ENCODE measurements at places on chromosomes 12 and 14.

- DNase-seq = peak; percentile 8
Observed at GRCh38 chr12:131076791-131077747, 123.4 kb downstream of the ADGRD1 start.

- no peak for DNase-seq
Observed at GRCh38 chr12:99039367-99040120, 394.5 kb downstream of the APAF1 start.

DNA sequence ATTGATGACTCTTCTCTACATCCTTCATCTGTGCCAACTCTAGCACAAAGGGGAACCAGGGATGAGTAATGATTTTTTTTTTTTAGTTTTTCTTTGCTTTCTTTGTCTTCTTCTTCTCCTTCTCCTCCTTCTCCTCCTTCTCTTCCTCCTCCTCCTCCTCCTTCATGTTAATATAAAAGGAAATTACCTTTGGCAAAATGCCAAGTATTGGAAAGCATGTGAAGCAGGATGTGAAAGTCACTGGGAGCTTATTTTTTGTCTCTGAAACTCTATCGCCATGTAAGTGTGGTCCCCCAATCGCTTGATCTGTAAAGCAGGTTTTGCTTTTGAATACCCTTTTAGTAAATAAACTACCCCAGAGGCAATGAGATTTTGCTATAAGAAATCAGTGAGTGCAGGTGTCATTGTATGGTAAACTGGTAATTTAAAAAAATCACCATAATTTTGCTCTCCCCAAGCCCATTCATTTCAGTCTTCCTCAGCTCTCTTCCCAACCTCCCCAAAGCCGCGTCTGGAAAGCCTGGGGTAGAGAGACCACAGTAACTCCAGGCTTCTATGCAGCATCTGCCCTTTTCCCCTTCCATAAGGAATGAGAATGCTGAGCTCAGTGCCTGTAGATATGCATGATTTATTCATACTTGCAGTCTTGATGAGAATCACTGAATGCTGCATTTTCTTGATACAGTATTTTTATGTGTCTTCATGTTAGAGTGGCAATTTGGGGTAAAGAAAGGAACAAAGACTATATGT lies 388.7 kb downstream of the TMEM117 start:
- DNase-seq = no peak

- DNase-seq = no peak
Observed at GRCh38 chr12:32115404-32116104, 8.9 kb downstream of the BICD1 start.

DNA sequence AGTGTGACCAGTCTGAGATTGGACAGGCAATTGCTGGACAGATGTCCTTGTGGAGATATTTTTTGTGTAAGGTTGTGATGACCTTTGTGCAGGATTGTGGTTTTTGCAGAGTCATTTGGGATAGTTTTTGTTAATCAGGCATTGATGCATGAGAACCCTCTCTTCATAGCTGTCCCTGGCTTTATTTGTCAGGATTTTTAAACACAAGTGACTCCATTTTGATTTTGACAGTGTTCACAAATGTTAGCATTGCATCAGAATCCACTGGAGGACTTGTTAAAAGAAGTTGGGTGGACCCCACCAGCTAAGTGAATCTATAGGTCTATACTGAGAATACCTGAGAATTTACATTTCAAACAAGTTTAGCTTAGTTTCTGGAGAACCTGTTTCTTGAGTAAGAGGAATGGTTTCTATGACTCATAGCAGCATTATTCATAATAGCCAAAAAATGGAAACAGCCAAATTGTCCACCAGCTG lies 11.8 kb downstream of the FNTB start:
- DNase-seq = no peak

- no peak for DNase-seq
Observed at GRCh38 chr12:104133866-104134265, 4.1 kb downstream of the NFYB start.

GRCh38 chr14:91753501-91754128 lies 21.7 kb upstream of the CATSPERB start:
- no peak for DNase-seq

GRCh38 chr12:89947437-89948270 lies 239.0 kb upstream of the ATP2B1 start:
- no peak for DNase-seq

- DNase-seq = no peak
Observed at GRCh38 chr12:60630796-60631195, 1035.0 kb downstream of the SLC16A7 start.

- DNase-seq = no peak
Observed at GRCh38 chr12:93380480-93381121, 2.9 kb downstream of the NUDT4 start.

DNA sequence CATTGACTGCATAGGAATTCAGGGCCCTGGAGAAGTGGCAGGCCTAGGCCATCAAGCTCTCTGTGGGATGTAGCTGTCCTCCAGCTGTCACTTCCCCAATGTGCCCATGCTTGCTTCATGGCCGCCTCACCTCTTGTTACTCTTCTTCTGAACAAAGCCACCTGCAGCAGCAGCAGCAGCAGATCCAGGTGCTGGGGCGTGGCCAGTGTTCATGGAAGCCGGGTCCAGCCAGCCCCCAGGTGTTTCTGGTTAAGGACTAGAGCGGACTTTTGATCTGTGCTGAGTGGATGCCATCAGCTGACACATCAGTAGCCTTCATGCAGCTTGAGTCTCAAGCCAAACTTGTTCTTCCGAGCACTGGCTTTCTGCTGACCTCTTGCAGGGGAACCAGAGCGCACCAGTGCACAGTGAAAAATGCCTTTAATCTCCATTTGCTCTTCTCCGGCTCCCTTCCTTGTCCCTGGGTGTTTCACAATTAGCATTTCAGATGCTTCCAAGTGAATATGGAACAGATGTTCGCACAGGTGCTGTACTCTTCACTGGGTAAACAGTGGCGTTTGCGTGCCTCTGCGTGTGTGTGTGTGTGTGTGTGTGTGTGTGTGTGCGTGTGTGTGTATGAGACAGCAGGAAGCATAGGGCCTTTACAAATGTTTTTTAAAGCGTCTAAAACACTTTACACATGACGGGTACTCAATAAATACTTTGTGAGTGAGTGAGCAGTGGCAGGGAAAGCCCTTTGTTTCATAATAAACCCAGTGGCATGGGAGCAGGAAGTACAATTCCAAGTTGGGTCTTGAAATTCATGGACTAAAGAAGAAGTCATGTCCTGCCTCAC lies 20.1 kb downstream of the TPCN1 start:
- DNase-seq = no peak

DNA sequence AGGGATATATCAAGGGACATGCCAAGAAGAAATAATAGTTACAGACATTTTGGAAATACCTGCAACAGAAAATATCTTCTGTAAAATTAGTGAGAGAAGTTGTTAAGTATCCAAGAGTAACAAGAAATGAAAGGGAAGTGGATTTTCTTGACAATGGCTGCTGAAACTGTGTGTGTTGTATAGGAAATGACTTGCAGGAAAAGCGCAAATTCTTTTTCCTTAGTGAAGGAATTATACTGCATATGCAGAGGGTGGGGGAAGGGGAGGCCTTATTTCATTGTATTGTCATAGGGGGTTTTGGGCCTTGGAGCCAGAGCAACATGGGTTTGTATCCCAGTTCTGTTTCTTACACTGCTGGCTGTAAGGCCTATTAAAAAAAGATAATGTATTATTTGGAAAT lies 84.4 kb upstream of the DDHD1 start:
- no peak for DNase-seq

GRCh38 chr12:94133964-94134795 lies 14.2 kb upstream of the PLXNC1 start:
- no peak for DNase-seq

GRCh38 chr12:101832030-101832429 lies 1.3 kb upstream of the GNPTAB start:
- DNase-seq = no peak

GRCh38 chr12:15520083-15520482 lies 197.8 kb downstream of the PTPRO start:
- no peak for DNase-seq

GRCh38 chr12:132469423-132469822 lies 20.5 kb upstream of the FBRSL1 start:
- DNase-seq = no peak

- DNase-seq = no peak
Observed at GRCh38 chr12:93226361-93226760, 151.4 kb upstream of the NUDT4 start.

GRCh38 chr12:19008102-19008501 lies 121.4 kb upstream of the PLEKHA5 start:
- DNase-seq = no peak

DNA sequence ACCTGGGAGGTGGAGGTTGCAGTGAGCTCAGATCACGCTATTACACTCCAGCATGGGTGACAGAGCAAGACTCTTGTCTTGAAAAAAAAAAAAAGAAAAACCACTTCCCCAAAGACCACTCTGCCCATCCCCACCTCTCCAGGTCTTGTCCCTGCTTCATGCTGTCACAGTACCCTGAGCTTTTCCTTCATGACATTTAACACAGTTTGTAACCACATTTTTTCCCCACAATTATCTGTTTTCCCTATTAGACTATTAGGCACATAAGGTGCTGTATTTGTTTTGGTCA lies 6.9 kb downstream of the HECTD1 start:
- no peak for DNase-seq
